ENCODE measurements at places on chromosomes 3 and 15.
A peak's percentile ranks its signal among the peaks of the same experiment; 100 is the strongest.

DNA sequence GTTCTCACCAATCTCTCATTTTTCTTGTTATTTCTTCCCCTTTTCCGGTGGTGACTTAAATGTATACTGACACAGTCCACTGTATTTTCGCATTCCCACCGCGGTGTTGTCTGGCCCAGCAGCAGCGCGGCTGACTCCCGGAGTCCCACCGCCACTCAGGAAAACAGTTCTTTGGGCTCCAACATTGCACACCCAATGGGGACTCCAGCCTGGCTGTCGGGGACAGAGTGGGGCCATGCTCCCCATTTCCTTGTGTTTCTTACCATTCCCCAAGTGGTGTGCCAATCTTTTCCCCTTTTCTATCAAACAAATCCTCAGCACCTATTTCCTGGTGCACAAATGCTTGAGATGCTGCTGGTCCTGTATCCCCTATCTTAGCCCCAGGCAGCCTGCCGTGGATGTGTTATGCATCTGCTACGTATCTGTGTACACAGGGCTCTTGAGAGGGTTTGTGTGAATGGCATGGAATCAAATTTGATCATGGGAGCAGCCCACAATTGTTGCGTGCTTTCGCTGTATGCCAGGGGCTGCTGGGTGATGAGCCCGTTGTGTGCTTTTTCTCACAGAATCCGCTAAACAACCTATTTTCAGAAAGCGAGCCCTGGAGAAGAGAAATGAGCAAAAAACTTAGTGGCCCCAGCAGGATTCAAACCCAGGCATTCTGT is 219.1 kb upstream of the RGMA start:
- DNase-seq = no peak

GRCh38 chr15:50358845-50359244 is 3.8 kb upstream of the GABPB1 start:
- peak; percentile 63 for DNase-seq

- peak; percentile 43 for DNase-seq
These were observed 64.1 kb upstream of the KLHL25 start for GRCh38 chr15:85858586-85859375.

- no peak for DNase-seq
These were observed 63.0 kb downstream of the MINAR1 start for GRCh38 chr15:79494963-79495755.

GRCh38 chr3:24483873-24484272 is 10.8 kb downstream of the THRB start:
- DNase-seq = no peak

DNA sequence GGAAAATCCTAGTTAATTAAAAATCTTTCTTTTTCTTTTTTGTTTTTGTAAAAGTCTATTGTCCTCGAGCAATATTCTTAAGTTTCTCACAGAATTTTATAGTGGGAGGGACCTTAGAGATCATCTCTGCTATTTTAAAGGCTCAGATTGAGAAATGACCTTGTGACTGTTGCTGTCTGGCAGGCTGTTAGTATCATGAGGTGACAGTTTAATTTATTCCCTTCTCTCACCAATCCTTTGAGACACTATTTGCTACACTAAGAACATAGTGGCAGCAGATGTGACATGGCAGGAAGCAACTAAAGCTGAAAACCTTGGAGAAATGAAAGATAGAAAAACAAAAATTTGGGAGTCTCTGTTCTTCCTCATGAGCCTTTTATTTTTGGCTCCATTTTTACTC is 24.9 kb downstream of the APPL1 start:
- no peak for DNase-seq

DNA sequence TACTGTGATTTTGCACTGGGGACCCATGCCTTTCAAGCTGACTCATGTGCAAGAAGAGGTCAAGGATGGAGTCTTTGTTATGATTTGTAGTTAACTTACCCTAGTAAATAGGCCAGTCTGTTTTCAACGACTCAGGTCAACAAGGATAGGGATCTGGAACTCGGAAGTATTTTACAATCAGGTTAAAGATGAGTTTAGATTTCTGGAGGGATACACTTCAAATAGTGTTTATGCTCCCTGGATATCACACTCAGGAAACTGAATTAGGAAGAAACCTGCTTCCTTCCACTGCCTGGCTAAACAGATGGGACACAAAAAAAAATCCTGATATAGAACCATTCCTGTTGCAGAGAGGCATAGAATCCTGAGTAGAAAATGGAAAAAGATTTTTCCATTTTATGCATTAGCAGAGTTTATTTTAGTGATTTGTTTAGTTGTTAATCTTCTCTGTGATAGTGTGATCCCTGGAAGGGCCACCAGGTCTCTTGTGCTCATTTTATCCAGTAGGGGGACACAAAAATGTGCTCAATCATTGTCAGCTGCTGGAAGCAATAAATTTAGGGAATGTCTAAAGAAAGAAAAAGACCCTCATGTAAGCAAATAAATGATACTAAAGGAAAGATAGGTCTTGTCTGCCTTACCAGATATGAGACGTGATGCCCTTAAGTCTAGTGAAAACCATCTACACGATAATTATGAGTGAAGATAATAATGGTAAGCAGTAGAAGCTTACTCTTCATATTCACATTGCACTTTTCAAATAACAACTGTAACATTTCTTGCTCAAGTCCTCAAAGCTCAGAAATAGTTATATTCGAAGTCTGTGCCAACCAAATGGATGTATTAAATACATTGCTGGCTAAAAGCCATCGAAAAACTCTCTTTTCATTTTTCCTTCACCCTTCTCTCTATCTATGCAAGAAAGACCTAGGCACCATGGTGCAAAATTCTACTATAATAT is 452.1 kb upstream of the KCNMB2 start:
- peak; percentile 58 for DNase-seq

DNA sequence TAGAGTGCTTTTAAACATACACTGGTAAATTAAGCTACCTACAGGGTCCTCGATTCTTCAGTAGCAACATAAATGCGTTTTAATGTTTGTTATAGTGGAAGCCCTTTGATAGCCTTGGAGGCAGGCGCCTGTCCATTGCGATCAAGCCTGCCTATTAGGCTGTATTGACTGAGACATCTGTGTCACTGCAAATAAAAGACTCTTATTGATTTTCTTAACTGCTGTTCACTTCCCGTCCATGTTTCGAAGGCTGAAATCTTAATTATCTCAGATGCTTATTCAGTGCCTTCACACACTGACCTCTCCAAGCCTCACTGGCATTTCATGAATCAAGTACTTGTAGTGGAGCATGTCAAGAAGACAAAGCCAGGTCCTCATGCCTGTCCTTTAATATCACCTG is 51.1 kb downstream of the MAP2K5 start:
- no peak for DNase-seq

DNA sequence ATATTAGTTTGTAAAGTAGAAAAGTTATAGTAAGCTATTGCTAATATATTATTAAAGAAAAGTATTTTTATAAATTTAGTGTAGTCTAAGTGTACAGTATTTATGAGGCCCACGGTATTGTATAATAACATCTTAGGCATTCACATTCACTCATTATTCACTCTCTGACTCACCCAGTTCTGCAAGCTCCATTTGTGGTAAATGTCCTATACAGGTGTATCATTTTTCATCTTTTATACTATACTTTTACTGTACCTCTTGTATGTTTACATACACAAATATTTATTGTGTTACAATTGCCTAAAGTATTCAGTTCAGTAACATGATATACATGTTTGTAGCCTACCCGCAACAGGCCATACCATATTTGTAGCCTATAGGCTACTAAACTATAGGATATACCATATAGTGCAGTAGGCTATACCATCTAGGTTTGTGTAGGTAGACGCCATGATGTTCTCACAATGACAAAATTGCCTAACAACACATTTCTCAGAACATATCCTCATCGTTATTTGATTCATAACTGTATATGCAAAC is 246.8 kb upstream of the ALCAM start:
- DNase-seq = peak; percentile 24

DNA sequence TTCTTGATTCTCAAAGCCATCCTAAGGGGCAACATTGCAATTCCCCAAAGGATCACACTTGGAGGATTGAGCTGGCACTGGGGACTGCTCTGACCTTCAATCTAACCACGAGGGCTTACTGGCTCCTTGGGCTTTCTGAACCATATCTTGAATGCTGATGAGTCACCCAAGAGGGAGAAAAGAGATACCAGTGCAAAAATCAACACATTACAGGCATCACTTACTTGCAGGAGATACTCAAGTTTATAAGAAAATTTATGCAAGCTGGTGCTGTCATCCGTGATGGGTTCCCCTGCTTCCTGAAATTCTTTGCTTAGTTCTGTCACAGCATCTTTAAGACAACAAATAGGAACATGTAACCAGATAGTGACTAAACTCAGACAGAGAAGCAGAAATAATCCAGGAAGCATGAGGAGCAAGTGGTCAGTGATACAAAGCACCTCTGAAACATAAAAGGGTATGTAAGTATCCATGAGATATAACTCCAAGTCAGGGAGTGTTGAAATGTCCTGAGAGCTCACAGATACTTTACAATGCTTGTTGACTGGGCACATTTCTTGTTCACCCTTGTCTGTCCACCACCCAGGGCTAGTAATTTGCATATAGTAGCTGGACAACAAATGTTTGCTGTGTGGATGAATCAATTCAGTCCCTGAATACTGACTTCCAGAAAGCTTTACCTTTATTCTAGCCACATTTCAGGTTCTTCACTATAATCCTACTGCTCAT is 14.1 kb downstream of the FYCO1 start:
- peak; percentile 78 for DNase-seq

GRCh38 chr3:153293265-153293664 is 131.2 kb downstream of the RAP2B start:
- peak; percentile 82 for DNase-seq

DNA sequence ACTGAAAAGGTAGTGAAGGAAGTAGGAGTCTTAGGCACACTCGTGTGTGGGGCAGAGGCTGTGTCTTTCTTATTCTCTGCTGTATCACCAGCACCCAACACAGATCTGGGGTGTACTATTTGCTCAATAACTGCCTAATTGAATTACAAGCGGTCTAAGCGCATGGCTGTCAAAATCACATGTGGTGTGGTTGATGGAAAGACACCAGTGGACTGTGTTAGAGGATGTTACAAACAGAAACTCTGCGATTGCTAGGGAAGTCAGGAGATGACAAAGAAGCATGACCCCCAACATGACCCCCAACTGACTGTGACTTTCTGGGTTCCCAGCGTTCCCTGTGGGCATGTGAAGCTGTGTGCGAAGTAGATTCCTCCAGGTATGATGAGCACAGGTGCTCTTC is 32.0 kb downstream of the ATG7 start:
- DNase-seq = no peak

DNA sequence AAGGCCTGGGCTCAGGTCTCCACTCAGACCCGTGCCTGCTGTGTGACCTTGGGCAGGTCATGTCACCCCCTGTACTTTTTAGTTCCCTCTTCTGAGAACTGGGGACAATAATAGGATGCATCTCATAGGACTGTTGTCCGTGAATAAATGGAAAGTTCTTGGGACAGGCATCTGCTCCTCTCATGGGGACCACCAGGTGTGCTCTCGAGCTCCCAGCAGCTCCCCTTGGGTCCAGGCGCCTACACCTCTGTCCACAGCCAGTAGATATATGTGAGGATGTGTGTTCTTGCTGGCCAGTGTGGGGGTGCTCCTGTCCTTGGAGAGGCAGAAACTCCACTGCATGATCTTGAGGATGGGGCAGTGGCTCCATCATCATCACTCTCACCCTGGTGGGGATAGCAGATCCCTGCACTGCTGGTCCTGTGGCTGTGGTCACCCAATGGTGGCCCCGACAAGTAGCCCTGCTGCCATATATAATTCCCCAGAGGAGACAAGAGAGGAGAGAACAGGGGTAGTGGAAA is 257.6 kb upstream of the TLE3 start:
- DNase-seq = peak; percentile 4

DNA sequence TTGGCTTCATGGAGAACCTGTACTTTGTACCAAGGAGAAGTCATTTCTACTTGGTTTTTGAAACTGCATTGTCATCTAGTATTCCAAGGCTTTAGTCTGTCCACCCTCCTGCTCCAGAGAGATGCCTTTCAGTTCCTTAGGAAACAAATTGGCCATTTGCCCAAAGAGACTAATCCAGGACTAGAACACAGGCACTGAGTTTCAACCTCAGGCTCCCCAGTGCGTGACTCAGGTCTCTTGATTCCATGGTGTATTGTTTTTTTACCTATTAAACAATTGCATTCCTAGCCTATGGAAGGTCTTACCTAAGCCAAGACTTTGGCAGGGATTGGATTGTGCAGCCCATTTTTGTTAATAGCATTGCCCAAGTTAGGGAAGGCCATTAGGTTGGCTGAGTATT is 214.8 kb upstream of the CTDSPL start:
- no peak for DNase-seq

- DNase-seq = peak; percentile 39
These were observed 117.7 kb downstream of the GBE1 start for GRCh38 chr3:81643721-81644120.

- DNase-seq = no peak
These were observed 3.5 kb downstream of the RFTN1 start for GRCh38 chr3:16509721-16510619.

GRCh38 chr3:192281207-192281880 is 446.0 kb downstream of the FGF12 start:
- DNase-seq = no peak

- DNase-seq = peak; percentile 47
These were observed 124.8 kb upstream of the NR2E3 start for GRCh38 chr15:71685420-71685993.
